ENCODE measurements at places on chromosomes 13 and 19.

- DNase-seq = no peak
Measured at GRCh38 chr19:51296336-51297093, 14.9 kb upstream of the IGLON5 start.

- DNase-seq = no peak
Measured at GRCh38 chr19:1487576-1488281, 2.4 kb downstream of the PCSK4 start.

GRCh38 chr13:57137585-57137984, 3.1 kb upstream of the PRR20A start:
- no peak for DNase-seq

DNA sequence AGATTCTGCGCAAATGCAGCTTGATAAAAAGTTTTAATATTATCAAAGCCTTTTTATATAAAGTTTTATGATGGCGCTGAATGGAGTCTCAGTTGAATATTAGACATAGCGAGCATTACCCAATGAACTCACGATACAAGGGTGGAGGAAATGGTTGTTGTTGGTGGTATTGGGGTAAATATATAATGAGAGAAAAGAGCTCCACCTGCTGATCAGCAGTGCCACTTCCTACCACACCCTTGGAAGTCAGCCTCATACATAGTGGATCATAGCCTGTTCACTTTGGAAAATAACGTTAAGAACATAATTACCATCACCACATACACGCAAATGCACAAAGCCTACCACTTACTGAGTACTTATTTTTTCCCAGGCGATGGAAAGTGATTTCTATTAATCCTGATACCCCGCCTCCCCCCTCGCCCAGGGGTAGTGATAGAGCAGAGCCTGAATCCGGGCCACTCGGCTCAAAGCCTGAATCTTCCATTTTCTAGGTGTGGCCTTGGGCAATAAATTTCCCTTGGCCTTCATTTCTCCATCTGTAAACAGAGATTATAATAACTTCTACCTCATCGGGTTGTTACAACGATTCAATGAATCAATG, 358.3 kb downstream of the KLF5 start:
- DNase-seq = no peak

DNA sequence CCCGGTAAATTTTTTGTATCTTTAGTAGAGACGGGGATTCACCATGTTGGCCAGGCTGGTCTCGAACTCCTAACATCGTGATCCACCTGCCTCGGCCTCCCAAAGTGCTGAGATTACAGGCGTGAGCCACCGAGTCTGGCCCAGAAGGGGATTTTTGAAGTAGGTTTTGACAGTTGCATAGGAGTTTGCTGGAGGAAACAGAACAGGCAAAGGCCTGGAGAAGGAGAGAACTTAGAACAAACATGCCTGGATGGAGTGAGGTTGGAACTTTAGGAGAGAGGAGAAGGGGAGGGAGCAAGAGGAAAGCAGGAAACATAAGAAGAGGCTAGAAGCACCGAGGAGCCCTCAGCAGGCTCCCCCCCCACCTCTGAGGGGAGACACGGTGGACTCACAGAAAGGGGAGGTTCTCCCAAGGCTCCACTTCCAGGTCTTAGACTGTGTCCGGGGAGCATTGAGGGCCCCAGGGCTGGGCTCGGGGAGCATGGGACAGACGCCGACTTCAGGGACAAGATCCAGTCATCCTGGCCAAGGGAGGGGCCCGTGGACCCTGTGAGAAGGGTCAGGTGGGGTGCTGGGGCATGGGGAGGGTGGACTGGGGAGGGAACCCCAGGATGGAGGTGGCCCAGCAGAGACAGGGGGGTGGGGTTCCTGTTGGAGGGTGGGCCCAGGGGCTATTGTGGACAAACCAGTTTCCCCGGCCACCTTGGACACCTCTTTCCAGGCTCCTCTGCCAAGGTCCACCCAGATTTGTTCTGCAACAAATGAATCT, 1.8 kb upstream of the FBN3 start:
- DNase-seq = no peak

GRCh38 chr13:43879755-43880181, at the start of gene LACC1:
Gene LACC1 (plus strand): TSS chr13:43879904. CDS start chr13:43880986, 1,082 bp downstream.
- no peak for DNase-seq

GRCh38 chr13:101489643-101490405, 37.3 kb downstream of the ITGBL1 start:
- no peak for DNase-seq

DNA sequence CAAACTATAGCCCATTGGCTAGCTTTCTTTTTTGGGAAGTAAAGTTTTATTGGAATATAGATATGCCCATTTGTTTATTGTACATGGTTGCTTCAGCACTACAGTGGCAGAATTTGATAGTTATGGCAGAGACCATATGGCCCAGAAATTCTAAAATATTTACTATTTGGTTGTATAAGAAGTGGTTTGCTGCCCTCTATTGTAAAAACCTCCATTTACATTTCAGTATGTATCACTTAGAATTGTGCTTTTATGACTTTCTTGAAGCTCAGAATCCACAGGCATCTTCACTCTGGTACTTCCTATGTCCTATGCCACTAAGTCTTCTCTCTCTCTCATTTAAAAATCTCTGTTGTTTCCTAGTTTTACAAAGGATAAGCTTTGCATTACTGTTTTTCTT, 37.7 kb downstream of the DLEU7 start:
- no peak for DNase-seq

GRCh38 chr19:8397271-8397670, 7.1 kb downstream of the RAB11B start:
- DNase-seq = no peak

GRCh38 chr13:65725006-65725405, 1505.1 kb downstream of the PCDH9 start:
- no peak for DNase-seq

DNA sequence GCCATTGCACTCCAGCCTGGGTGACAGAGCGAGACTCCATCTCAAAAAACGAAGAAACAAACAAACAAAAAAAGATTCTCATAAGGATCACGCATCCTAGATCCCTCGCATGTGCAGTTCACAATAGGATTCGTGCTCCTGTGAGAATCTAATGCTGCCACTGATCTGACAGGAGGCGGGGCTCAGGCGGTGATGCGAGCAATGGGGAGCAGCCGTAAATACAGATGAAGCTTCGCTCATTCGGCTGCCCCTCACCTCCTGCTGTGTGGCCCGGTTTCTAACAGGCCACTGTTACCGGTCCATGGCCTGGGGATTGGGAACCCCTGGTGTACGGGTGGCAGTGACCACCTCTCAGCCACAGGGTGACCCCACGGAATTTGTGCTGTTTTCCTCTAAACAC, 98.2 kb upstream of the MRI1 start:
- no peak for DNase-seq

DNA sequence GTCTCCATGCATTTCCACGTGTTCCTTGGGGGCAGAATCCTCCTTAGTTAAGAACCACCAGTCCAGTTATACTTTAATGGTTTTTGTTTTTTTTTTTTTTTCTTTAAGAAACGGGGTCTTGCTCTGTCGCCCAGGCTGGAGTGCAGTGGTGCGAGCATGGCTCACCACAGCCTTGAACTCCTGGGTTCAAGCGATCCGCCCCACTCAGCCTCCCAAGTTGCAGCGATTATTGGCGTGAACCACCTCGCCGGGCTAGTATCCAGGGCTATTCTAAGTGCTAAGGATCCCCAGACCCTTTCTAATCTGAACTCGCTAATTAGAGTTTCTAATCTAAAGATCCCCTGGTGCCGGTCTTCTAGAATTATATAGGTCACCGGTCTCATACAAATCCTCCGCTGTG, 9.6 kb downstream of the ABHD8 start:
- no peak for DNase-seq

GRCh38 chr13:35814605-35815011, 316.6 kb downstream of the DCLK1 start:
- DNase-seq = no peak

DNA sequence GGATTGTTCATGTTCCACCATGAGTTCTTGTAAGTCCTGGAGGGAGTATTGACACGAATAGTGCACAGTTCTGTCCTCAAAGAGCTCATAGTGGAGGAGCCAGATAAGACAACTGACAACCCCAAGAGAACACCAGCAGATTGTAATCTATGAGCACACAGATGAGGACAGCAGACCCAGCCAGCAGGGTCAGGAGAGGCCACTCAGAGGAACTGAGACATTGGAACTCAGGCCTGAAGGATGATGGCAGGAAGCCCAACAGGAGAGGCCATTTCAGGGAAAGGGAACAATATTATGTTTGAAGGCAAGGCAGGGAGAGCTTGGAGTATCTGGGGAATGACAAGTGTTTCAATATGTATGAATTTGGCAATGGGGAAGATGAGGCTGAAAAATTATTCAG, 63.7 kb upstream of the IPO5 start:
- no peak for DNase-seq

- DNase-seq = no peak
Measured at GRCh38 chr19:21617740-21618339, 112.4 kb downstream of the ZNF429 start.

DNA sequence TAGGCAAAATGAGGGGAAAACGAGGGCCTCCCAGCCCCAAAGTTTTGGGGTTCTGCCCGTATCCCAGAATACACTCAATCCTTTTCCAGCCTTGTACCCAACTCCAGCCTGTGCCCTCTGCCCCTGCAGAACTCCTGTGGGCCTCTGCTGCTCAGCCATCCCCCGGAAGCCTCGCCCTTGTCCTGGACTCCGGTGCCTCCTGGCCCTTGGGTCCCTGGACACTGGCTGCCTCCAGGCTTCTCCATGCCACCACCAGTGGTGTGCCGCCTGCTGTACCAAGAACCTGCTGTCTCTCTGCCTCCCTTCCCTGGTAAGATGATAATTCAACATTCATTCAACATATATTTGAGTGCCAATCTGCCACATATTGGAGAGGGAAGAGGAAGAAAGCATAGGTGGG, 3.8 kb downstream of the DMRTC2 start:
- DNase-seq = no peak

GRCh38 chr13:109795011-109795410, 8.6 kb upstream of the IRS2 start:
- no peak for DNase-seq

GRCh38 chr19:5048727-5049553, 80.0 kb downstream of the KDM4B start:
- DNase-seq = no peak

Data from stimulated activated CD4-positive, alpha-beta T cell treated with anti-CD3 and anti-CD28 coated beads, Interleukin-12 subunit alpha, Interleukin-12 subunit beta, amount 100 ng/mL, for 48 hours (primary cell).